CD4-positive, alpha-beta T cell treated with Interleukin-2 at 100 ng/mL for 4 hours (primary cell): ENCODE measurements at places on chromosomes 5 and 9.

DNA sequence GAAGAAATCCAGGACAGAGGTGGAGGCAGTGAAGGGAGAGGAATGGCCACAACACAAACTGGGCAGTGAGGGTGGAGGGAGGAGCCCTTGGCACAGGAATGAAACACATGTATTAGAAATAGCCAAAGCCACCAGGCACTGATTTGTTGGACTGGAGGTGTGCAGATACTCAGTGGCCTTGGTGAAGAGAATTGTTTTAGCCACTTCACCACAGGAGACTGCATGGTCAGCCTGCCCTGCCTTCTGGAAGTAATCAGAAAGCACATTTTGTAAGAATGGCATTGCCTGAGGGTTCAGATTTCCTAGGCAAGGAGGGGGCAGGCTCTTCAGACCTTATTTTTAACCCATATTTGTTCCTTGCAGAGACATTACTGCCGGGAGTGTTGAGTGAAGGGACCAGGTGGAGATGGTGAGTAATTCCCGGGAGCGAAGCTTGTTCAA lies 2.2 kb downstream of the SGCD start:
- no peak for DNase-seq

DNA sequence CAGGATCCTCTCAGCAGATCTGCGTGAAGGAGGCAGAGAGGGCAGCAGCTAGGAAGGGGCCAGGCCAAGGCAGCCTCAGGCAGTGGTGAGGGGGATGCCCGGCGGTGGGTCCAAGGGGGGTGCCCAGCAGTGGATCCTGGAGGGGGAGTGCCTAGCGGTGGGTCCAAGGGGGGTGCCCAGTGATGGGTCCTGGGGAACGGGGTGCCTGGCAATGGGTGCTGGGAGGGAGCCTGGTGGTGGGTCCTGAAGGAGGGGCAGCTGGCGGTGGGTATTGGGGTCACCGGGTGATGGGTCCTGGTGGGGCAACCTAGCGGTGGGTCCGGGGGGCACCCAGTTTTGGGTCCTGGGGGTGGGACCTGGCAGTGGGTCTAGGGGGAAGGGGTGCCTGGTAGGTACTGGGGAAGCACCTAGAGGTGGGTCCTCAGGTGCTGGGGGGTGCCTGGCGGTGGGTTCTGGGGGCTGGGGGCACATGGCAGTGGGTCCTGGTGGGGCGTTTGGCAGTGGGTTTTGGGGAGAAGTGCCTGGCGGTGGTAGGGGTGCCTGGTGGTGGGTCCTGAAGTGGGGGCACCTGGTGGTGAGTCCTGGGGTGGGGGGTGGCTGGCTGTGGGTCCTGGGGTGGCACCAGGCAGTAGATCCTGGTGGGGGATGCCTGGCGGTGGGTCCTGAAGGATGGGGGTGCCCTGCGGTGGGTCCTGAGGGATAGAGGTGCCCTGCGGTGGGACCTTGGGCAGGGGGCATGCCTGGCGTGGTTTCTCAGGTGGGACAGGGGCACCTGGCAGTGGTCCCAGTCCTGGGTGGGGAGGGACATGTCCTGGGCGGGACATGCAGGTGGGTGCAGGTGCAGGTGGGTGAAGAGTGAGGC lies 1.9 kb downstream of the LRRC14B start:
- DNase-seq = no peak

DNA sequence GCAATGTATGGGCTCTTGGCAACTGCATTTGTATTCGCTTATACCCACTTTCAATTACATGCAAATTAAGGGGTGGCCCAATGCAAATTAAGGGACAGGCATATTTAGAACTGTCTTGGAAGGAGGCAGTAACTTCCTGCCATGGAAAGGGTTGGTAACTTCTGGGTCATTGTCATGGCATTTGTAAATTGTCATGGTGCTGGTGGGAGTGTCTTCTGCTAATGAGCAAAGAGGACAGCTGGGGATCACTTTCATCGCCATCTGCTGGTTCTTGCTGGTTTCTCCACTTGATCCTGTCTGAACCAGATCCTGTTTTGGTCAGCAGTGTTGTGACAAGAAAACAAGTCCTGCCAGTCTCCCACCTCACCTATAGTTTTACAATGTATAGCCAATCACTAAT lies 23.3 kb upstream of the UGT3A2 start:
- DNase-seq = no peak

GRCh38 chr5:141742866-141743851 lies 61.1 kb upstream of the ARAP3 start:
- DNase-seq = no peak

- DNase-seq = no peak
Observed at GRCh38 chr5:99814321-99815063, 720.7 kb upstream of the FAM174A start.

- no peak for DNase-seq
Observed at GRCh38 chr9:108765265-108765664, 90.5 kb downstream of the ACTL7B start.

GRCh38 chr9:86902991-86903733 lies 44.1 kb downstream of the GAS1 start:
- no peak for DNase-seq

DNA sequence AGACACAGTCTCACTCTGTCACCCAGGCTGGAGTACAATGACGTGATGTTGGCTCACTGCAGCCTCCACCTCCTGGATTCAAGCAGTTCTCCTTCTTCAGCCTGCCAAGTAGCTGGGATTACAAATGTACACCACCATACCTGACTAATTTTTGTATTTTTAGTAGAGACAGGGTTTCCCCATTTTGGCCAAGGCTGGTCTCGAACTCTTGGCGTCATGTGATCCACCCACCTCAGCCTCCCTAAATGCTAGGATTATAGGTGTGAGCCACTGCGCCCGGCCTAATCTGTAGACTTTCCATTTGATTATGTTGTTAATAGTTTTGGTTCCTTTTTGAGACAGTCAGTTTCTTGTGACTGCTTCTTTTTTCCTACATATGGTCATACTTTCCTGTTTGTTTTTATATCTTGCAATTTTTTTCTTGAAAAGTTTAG lies 31.0 kb downstream of the MTREX start:
- DNase-seq = no peak

- no peak for DNase-seq
Observed at GRCh38 chr9:19188771-19189170, 41.7 kb upstream of the DENND4C start.

DNA sequence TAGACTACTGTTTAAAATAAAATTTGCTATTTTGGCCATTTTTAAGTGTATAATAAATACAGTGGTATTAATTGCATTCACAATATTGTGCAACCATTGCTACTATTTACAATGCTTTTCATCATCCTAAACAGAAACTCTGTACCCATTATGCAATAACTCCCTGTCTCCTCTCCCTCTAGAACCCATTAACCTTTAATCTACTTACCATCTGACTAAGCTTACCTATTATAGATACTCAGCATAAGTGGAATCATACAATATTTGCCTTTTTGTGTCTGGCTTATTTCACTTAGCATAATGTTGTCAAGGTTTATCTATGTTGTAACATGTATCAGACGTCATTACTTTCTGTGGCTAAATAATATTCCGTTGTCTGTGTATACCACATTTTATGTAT lies 25.9 kb downstream of the CD14 start:
- DNase-seq = no peak

DNA sequence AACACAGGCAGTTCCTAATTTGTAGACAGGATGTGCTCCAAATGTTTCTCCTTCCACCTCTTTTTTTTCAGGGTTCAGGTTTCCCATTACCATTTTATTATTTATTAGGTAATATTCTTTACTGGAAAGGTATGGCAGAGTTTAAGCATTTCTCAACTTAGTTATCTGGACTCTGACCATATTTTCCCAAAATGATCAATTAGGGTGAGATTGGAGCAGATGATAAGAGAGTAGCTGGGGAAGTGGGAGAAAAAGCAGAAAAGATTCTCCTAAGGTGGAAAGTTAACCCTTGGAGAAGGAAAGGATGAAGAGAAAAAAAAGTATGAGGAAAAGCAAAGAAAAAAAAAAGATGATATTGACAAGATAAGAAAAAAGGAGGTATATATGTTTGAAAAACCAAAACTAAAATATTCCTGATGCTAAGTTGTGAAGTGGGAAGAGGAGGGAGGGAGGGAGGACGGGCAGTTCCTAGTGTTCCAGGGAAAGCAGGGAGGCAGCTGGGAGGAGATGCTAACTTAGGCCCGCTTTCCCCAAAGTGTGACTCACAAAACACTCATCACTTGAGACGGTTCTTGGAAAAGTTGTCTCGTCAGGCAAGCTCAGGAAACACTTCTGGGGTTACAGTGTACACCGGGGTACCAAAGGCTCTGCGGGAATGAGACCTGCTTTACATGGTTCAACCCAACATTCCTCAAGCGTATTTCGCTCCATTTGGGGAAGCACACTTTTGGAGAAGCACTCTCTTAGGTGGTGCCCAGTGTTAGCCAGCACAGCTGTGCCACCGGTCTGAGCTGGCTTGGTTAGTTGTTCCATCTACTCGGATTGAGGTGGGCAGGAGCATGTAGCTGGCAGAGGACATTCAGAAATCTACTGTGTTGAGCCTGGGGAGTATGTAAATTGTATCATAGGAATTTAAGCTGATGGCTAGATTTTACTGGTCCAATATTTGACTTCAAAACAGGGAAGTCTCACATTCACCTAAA lies 35.1 kb downstream of the B4GALT1 start:
- DNase-seq = no peak
